ENCODE measurements at places on chromosomes 2 and 18.
A peak's percentile ranks its signal among the peaks of the same experiment; 100 is the strongest.

DNA sequence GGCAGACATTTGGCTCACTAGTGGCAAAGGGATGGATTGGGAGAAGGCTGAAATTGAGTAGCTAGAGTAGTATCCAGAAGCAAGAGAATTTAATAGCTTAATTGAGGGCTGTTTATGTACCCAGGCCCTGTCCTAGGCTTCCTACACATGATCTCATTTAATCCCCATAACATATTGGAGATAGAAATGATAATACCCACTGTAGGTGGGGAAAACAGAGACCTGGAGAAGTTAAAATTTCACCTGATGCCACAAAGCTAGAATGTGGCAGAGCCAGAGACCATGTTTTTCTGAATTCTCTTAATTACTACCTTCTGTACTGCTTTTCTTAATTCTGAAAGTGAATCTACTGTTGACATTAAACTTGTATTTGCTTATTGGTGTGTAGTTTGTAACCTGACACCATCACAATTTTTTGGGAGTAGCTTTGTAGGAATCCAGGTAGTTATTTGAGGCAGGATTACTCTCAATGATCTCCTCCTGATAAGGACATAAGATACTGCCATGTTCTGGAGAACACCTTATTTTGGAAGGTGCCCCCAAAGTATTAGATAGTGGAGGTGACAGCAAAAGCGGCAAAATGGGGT lies 42.2 kb downstream of the RAB10 start:
- no peak for ATAC-seq

DNA sequence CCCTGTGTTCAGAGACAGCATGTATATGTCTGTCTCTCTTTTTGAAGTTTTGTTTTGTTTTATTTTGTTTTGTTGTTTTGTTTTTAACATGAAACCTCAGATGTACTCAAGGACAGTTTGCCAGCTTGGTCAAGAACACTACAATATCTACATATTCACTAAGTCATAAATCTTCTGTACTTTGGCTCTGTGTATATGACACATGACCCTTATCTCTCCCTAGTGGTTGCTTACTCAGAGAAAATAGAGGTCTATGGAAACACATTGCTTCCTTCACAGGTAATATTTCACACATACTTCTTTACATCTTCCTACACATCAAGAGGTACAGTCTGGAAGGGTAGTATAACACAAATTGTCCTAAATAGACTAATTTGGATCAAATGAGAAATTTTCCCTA lies 312.6 kb upstream of the VRK2 start:
- peak; percentile 68 for ATAC-seq

- ATAC-seq, result no peak
Observed at GRCh38 chr2:211435331-211435730, 878.9 kb downstream of the CPS1 start.

- ATAC-seq, result no peak
Observed at GRCh38 chr2:180184506-180184905, 177.4 kb upstream of the CWC22 start.

GRCh38 chr2:120710256-120710655 lies 25.4 kb upstream of the GLI2 start:
- ATAC-seq, result no peak

Measured in motor neuron (in vitro differentiated cells).